ENCODE measurements at places on chromosomes 2 and 18.

DNA sequence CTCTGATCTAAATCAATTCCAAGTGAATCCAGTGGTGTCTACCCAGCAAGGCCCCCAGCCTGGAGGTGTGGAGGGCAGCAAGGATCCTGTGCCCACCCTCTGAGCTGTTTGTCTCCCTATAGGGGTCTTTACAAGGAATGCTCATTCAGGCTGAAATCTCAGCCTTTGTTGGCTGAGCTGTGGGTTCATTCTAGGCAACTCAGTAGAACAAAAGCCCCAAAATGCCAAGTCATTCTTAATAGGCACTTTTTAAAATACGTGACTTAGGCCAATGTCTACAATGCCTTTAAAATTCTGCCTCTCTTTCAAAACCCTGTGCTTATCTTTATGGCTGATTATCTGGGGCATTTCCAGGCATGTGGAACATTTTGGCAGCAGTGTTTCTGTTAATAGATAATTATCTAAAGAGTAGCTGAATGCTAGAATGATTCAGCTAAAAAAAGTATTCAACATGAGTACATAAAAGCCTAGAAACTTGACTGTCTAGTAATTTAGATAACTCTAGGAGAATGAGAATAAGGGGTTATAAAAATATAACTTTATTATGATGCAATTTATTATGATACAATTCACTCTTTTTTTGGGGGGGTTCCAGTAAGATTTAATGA is 7.4 kb downstream of the UGT1A6 start:
- DNase-seq: no peak

DNA sequence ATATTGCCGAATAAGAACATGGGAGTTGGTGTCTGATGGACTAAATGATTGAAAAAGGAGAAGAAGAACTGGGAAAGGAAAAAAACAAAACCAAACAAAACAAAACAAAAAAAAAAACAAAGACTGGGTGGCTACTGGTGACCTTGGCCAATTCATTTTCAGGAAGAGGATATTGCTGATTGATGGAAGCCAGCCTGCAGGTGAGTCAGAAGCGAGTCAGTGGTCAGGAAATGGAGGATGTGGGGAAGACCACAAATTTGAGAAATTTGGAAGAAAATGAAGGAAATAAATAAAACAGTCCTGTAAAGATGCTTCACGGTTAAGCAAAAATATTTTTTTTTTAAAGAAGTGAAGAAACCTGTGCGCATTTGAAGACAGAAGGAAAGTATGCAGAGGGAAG is 296.9 kb downstream of the ZNF521 start:
- DNase-seq: no peak

DNA sequence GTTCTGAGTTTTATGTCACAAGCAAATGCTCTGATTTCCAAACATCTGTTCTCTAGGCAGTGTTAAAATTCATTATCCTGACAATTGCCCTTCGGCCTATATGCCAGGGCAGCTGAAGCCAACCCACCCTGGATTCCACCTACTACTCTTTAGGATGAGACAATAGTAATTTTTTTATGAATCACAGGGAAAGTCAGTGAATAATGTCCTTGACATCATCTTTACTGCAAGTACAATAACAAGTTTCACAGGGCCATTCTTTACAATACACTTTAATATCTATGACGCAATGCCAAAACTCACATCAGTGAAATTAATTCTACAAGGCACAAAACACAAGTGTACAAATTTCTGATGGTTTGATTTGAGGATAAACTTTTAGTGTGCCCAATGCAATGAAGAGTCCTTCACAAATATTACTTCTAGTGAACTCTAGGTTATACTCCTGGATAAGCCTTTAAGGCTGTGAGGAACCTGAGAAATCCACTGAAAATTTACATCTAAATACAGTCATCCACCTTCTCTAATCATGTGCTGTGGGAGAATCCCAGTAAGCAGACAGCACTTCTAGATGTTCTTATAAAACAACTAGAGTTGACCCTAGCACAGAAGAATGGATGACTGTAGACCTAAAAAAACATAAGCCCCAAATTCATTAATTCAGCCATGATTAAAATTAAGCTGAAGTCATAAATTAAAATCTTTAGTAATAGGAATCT is 77.3 kb upstream of the CTLA4 start:
- DNase-seq: no peak

DNA sequence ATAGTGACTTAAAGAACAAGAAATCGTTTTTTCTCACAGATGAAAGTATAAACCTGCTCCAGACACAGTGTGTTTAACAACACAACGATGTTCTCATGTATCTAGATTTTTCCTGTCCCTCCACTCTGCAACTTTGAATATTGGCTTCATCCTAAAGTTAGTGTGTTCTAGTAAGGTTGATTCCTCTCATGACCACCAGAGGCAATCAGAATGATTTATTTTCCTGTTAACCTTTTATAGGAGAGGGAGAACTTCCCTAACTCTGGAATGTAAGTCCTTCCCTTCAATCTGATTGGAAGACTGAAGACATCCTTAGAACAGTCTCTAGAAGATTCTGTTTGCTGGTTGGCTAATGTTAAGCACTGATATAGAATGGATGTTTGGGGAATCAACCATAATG is 41.0 kb upstream of the TAF4B start:
- DNase-seq: no peak

GRCh38 chr2:136389809-136390208 is 271.9 kb upstream of the CXCR4 start:
- DNase-seq: peak; percentile 36

DNA sequence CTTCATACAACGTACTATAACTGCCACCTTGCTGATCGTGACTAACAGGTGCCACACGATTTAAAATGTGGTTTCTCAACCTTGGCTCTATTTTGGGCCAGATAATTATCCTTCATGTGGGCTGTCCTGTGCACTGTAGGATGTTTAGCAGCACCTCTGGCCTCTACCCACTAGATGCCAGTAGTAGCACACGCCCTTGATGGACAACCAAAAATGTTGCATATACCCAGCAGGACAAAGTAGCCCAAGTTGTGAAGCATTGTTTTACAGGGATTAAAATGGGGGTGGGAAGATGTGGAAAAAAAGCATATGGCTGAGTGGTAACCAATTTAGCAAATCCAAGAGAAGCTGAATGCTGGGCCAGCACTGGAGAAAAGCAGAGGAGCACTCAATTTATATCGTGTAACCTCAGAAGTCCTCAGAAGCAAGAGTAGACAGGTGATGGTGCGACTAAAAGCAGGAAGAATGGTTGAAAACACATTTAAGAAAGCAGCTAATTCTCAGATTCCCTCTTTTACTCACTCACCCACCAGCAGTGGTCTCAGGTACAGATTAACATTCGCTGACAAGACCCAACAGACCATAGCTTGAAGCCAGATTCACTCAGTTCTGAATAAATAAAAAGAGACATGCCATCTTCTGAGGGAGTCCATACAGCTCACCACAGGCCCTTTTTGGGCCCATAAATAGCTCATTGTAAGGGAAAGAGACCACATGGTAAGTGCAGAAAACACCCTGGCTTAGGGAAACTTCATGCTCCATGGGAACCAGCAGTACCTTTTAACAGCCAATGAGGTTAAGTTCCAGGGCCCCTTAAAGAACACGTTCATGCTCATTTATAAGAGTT is 50.6 kb downstream of the RAPH1 start:
- peak; percentile 31 for DNase-seq

GRCh38 chr18:72232644-72233043 is 311.5 kb downstream of the CBLN2 start:
- no peak for DNase-seq

GRCh38 chr2:240459401-240460252 is 24.2 kb downstream of the GPC1 start:
- no peak for DNase-seq

DNA sequence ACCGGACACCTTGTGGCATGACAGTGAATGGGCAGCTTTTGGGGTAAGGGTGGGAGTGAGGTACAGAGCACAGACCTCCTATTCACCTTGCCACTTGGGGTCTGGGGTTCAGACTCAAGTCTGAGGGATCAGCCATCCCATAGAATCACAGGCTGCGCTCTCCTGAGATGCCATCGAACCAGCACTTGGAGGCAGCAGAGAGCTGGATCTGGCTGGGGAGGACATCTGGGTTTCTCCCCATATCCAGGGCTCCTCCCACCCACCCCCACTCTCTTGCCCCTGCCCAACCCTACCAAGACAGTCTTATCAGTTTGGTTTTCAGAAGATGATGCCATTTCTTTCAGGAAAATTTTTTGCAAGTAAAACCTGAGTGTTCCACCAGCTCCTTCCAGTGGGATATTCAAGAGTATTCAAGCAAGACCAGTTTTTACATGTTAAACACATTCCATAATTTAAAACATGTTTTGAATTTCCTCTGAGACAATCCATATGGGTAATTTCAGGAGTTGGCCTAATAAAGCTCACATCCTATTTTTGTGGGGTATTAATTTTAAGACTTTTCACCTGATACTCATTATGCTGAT is 29.2 kb upstream of the TEX44 start:
- DNase-seq: peak; percentile 75

DNA sequence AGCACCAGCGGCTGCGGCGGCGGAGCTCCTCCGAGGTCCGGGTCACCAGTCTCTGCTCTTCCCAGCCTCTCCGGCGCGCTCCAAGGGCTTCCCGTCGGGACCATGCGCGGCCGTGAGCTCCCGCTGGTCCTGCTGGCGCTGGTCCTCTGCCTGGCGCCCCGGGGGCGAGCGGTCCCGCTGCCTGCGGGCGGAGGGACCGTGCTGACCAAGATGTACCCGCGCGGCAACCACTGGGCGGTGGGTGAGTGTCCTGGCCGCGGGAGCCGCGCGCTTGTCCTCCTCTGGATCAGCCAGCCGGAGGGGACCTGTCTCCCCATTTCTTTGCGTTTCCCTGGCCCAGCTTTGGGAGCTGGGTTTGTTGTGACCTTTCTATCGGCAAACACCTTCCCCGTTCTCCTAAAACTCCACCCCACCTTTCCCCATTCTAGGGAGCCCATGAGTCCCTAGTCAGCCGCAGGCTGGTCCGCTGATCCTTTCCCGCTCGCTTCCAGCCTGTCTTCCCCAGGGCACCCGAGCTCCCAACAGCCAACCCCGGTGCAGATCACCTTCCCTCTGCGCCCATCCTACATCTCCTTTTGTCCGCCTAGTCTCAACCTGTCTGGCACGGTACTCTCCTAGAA is 316 bp downstream of the GRP start:
- DNase-seq: no peak

- DNase-seq: no peak
Measured at GRCh38 chr18:63004466-63005089, 289.2 kb downstream of the PHLPP1 start.

DNA sequence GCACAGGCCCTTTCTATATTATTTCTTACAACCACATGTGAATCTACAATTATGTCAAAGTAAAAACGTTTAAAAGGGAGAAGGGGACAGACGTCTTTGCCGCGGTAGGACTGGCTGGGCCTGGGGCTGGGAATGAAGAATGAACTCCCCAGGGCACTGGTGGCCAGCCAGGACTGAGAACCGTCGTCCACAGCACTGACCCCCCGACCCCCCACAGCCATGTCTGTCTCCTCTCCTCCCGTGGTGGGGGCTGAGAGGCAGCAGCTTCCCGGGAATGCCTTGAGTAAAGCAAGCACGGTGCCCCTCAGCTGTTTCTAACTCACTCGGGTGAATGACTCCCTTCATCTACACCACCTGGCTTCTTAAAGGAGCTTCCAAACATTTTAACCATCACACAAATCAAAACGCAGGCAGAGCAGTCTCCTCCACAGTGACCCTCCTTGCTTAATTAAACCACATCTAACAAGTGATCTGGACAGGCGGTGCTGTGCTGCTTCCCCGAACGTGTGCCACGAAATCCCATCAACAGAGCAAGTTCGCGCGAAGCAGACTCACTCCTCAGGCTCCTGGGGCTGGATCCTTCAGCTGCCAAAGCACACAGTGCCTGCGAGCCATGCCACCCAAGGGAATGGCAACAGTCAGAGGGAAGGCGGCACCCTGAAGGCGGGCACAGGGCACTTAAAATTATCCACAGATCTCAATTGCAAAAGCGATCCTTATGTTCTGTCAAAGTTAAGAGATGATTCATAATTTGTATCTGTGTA is 217.7 kb downstream of the EIPR1 start:
- no peak for DNase-seq

GRCh38 chr2:156574112-156574511 is 137.9 kb downstream of the GPD2 start:
- DNase-seq: no peak

- DNase-seq: no peak
Measured at GRCh38 chr2:223668302-223668998, 66.3 kb upstream of the SCG2 start.

DNA sequence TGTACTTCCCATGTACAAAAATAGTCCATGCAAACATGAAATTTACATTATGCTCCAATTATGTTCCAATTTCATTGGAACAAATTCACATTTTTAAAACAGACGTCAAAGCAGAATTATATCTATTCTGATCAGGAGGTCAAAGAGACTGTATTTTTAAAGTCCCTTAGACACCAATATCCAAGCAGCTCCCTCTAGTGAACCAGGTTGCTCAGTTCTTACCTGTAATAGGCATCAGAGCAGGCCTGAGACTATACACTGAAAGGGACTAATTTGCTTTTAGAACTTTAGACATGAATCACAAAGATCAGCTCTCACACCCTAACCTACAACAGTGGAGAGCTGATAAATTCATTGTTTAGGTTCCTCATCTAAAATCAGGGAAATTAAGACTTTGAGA is 273.9 kb downstream of the MBD2 start:
- no peak for DNase-seq

GRCh38 chr2:33029926-33030325 is 83.2 kb downstream of the LTBP1 start:
- no peak for DNase-seq

GRCh38 chr2:173658946-173659371 is 304.3 kb downstream of the CDCA7 start:
- DNase-seq: no peak

- DNase-seq: no peak
Measured at GRCh38 chr18:10225300-10225699, 229.1 kb upstream of the APCDD1 start.

- no peak for DNase-seq
Measured at GRCh38 chr2:201057715-201058248, 13.7 kb downstream of the HYCC2 start.

GRCh38 chr2:119208791-119209203 is 14.8 kb upstream of the STEAP3 start:
- no peak for DNase-seq

GRCh38 chr2:105748566-105748965 is 3.9 kb downstream of the NCK2 start:
- no peak for DNase-seq

DNA sequence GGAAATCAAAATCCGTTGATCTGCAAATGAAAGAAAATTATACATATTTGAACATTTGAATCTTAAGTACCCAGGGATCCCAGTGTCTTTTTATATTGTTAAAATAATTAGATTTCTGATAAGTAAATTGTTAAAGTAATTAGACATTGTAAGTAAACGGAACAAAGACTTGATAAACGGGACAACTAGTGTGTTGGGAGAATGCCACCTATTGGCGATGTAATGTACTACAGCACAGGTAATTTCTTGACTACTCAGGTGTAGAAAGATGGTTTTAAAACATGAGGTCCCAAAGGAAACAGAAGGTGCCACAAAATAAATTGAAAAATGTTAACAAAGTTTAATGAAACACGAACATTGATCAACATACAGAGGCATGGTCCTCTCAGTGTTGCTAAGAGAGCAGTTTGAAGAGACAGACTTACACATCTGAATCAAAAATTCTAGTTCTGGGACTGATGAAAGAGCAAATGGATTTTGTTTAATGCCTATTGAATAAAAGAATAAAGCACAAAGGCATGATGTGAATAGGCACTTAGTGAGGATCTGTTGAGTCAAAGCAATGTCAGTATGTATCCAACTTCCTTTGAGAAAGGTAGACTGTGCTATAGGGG is 103.4 kb upstream of the RASGRP3 start:
- peak; percentile 64 for DNase-seq

GRCh38 chr2:12303181-12304030 is 413.3 kb upstream of the TRIB2 start:
- peak; percentile 7 for DNase-seq

All from GM13977 (cell line).